Stimulated activated CD4-positive, alpha-beta T cell treated with anti-CD3 and anti-CD28 coated beads, Interleukin-15, amount 100 ng/mL, for 48 hours (primary cell): ENCODE measurements at places on chromosomes 6 and 20.

DNA sequence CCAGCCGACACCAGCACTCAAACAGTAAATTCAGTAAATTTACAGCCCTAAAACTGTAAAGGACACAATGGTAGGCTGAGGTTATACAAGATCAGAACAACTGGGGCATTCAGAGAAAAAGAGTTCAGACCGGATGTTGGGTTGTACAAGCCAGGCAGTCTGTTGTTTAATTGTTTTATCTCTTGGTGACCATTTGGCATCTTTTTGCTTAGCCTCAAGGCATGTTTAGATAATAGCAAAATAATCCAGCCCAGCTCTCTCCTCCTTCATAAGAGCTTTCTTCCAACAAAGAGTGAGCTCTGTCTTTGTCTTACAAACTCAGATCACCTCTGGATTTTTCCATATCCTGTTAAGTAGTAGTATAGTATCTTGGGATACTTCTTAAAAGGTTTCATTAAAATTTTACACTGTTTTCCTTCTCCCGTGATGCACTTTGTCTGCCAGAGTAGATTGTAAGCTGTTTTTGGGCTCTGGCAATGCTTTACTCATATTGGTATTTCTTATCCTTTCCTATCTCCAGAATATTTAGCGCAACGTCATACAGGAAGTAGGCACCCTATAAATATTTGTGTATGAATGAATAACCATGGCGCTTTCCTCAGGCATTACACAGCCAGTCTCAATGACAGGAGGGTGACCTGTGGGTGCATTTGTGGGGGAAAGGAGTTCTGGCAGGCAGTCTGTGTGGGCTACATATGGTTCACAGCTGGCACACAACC is 35.6 kb upstream of the TRAM2 start:
- no peak for DNase-seq

- DNase-seq, result no peak
These were observed 34.1 kb downstream of the RAB44 start for GRCh38 chr6:36731622-36732310.

DNA sequence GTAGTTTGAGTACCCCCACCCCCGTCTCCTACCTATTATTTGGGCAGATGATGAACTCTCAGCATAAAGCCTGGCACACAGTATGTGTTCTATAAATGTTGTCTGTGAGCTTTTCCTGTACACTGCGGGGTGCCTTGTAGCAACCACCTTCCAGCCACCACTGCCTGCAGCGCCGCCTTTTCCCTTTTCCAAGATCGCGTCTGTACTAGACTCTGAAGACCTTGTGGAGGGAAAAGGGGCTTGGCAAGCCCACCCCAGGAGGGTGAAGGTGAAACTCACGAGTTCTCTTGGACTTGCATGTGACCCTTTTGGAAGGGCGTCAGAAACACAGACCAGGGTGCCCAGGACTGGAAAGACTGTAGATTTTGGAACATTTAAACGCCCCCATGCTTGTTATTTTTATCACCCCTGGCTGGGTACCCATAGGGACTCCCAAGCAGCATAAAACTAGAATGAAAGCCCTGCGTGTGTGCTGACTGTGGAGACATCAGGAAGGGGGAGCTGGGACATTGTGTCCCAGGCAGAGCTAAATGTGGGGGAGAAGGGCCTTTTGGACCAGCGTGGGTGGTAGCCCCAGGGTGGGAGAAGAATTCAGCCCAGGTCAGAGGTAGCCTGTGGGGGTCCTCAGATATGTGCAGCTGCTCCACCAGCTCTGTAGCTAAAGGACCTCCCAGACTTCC is 8.3 kb downstream of the BAK1 start:
- DNase-seq, result no peak

GRCh38 chr6:149263321-149263720 is 54.2 kb upstream of the TAB2 start:
- no peak for DNase-seq

GRCh38 chr6:52707963-52708680 is 37.2 kb downstream of the TMEM14A start:
- no peak for DNase-seq

GRCh38 chr20:3084283-3084985 is at the start of gene AVP:
Gene AVP (minus strand): TSS chr20:3084724. CDS start chr20:3084674, 50 bp downstream.
- no peak for DNase-seq

DNA sequence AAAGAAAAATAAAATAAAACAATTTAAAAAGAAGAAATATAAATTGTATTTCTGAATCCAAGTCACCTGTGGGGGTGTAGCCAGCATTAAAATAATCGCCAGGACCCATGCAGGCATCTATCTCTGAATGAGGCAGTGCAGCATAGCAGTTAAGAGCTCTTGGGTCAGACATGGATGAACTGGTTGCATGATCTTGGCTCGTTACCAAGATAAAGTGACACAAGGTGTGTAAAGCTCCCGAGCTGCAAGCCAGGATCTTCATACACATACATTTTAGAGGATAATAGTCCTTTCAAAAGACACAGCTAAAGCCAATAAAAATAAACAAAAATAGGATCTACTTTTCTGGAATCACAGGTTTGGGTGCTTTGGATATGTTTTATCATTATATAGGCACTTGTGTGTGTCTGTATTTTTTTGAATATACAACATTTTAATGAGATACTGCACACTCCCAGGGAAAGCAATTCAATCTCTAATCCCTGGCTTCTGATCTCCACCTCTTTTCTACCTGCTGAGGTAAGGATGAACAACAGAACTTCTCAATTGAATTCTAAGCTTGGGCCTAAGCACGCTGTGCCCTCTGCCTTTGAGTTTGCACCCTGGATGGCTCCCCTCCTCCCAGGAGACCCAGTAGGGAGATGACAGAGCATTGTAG is 8.9 kb downstream of the TRIM10 start:
- DNase-seq, result no peak

DNA sequence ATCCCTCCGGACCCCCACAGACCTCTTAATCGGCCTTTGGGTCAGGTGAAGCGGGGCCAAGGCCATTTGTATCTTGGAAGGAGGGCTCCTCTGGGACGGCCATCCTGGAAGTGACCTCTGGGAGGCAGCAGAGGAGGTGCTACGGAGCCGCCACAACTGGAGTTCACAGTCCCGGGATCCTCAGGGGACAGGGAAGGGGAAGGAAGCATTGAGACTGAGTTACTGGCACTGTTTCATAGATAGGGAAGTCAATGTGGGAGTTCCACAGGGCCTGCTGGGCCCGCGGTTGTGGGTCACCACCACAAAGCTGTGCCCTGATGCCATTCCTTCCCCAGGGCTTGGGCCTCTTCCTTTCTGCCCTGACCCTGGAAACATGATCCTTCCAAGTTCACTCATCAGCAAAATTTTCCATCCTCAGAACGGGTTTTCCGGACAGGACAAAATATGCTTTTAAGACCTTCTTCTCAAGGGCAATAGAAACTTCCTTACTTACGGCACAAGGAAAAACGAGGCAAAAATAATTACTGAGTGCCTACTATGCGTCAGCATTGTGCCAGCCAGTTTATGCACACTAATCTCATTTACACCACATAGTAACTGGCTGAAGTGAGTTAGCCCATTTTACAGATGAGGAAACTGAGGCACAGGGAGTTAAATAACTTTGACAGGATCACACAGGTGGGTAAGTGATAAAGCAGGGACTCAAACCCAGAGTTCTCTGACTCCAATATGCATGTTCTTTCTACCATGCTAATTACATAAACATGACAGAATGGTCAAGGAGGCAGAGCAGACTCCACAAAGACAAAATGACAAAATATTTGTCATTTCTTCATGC is 143.8 kb downstream of the UNC5CL start:
- DNase-seq, result no peak

DNA sequence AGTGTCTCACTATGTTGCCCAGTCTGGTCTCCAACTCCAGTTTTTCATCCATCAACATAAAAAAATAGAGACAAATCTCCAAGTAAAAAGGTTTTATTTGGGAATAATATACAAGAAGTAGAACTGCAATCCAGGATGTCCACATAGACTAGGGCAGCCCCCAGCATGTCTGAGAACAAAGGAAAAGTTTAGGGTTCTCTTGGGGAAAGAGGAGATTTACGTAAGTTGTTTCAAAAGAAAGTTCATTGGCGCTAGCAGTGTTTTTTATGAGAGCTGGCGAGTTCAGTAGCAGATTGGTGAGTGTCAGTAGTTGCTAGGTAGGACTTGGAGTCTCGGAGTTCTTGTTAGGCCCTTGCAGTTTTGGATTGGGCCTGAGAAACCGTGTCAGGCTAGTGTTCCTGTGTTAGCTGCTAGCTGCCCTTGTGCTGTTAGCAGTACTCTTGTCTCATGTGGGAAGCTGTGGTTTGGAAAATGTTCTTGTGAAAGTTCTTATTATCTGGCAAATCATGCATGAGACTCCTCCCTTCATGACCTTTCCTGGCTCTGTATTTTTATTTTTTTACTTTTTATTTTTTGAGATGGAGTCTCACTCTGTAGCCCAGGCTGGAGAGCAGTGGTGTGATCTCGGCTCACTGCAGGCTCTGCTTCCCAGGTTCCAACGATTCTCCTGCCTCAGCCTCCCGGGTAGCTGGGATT is 24.7 kb downstream of the TTLL9 start:
- no peak for DNase-seq

DNA sequence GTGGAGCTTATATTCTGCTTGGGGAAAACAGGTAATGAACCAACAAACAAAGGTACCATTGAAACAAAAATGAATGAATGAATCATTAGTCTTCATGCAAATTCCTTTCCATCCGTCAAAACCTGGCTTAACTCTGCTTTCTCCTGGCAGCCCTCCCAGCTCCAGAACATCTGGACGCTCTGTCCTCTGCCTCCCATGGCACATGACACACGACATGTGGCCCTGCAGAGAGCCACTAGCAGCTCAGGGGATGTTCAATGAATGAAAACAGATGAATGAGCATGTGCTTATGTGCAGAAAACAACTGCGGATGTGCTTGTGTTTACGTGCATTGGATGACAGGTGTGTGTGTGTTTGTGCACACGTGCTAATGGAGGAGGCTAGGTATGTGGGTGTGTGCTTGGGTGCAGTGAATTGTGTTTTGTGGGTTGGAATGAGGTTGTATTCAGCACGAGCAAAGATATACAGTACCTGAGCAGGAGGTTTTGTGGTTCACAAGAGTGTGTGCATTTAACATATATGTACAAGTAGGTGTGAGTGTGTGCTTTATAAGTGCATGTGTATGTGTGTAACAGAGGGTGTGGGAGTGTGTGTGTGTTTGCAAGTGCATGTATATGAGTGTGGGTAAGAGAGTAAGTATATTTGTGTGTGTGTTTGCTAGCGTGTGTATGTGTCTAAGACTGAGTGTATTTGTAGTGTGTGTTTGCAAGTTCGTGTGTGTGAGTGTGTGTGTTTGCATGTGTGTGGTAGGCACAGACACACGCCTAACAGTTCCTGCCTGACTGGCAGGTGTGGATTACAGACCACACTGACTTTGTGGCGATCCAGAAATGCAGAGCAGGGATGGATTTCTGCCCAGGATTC is 374.1 kb upstream of the SULF2 start:
- DNase-seq, result no peak

GRCh38 chr20:35006009-35006408 is 50.3 kb downstream of the MYH7B start:
- no peak for DNase-seq

DNA sequence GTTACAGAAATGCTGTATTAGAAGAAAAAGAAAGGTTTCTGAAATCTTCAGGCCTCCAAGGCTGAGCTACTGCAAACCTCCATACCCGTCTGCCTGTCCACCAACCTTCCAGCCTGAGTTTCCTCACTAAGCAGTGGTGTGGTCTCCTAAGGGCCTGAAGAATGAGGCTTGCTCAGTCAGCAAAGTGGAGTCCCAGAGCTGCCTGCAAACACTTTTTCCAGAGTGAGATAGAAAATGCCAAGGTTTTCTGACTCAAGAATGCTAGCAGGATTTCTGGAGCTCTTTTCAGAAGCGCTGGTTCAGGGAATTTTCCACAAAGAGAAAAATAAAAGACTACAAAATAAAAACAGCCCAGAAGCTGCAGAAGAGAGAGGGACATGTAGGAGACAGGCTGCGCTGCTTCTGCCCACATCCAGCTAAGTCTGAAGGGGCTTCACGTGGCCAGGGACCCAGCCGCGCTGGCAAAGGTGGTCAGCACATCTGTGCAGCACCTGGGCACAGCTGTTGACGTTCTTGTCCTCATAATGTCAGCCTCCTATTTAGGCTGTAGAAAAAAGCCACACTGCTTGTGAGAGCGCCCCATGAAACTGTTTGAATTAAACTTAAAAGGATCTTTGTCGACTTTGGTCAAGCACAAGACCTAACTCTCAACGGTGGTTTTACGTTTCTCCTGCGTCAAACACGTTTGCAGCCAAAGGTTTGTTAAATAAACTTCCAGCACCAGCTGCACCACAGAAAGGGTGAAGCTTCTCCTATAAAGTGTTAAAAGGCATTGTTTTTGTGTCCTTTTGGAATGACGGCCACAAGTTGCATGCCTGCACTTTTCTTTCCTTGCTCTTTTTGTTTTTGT is 209.0 kb downstream of the THBS2 start:
- DNase-seq, result no peak

GRCh38 chr6:161141173-161141572 is 132.7 kb downstream of the AGPAT4 start:
- no peak for DNase-seq

GRCh38 chr6:83546636-83547035 is 34.3 kb downstream of the PRSS35 start:
- DNase-seq, result no peak

DNA sequence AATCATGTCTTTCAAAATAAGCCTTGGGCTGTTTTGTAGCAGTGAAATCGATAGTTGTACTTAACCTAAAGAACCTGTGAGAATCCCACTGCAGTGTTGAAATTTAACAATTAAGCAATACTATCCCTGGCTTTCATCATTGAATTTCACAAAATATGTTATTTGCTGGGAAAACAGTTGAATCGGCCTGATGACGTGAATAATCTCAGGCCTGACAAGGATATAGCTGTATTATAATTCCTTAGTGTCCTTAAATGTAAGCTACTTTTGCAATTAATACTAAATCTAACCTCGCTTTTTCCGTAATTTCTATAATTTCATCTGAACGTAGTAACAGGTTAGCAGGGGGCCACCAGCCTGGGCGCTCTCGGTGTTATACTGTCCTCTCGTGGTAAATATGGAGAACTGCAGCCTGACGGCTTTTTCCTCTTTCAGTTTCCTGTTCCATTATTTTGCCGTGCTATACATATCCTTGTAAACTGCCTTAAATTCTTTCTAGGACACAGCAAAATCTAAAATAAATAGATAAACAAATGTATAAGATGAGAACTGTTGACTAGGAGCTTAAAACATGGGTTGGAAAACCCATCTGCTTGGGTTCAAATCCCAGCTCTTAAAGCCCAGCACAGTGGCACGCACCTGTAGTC is 24.0 kb downstream of the MTFR2 start:
- peak; percentile 37 for DNase-seq

- DNase-seq, result no peak
These were observed 86.9 kb upstream of the GCM1 start for GRCh38 chr6:53235508-53235907.

DNA sequence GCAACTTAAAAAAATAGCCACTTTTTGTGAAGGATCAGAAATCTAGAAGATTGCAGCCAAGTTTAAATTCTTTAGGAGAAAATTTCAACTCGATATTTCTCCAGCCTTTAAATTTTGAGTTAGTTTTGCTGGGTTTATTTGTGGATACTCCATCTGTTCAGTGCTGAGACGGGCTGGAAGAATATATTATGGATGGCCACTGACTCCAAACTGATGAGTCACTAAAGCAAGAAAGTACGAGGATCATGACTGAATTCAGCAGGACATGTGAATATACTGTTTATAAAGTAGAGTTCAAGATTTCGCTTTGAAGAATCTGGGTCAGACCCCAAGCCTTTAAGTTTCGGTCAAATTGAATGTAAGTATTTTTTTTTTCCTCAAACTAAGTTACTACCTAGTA is 199.5 kb downstream of the ADGRB3 start:
- DNase-seq, result no peak
